ENCODE measurements at places on chromosomes 6 and 20.

GRCh38 chr6:26520850-26521599 lies 17.1 kb upstream of the HMGN4 start:
- peak; percentile 83 for DNase-seq

- no peak for DNase-seq
Measured at GRCh38 chr6:134168590-134169208, 116.3 kb upstream of the SLC2A12 start.

DNA sequence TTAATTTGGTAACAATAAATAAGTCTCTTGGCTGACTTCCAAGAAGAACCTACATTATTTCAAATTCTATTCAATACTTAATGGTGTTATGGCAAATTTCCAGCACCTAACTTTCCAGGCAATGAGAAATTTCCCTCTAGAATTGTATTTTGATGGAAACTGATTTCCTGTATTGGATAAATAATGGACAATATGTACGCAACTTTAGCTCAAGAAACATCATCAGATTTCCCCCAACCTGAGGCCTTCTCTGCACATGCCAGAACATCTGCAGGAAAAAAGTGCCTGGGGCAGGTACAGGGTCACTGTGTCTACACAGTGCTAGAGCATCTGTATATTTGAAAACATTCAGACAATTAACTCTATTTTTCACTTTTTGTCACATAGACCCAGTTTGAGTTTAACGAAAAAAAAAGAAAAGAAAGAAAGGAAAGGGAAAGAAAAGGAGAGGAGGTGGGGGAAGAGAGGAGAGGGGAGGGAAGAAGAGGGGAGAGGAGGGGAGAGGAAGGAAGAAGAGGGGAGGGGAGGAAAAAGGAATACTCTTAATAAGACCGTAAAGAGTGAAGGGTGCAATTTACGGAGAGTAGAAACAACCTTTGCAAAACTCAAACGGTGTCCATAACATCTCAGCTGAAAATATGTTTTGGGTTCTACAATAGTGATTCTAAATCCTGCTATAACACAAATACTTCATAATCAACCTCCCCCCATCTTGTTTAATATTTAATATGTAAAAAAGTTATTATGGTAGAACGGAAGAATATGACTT lies 130.0 kb downstream of the TSHZ2 start:
- DNase-seq, result no peak

- DNase-seq, result no peak
Measured at GRCh38 chr20:47561180-47561579, 59.5 kb downstream of the NCOA3 start.

GRCh38 chr20:38298768-38299288 lies 5.1 kb upstream of the BPI start:
- DNase-seq, result peak; percentile 49

- DNase-seq, result no peak
Measured at GRCh38 chr6:42295677-42296076, 78.0 kb upstream of the MRPS10 start.

DNA sequence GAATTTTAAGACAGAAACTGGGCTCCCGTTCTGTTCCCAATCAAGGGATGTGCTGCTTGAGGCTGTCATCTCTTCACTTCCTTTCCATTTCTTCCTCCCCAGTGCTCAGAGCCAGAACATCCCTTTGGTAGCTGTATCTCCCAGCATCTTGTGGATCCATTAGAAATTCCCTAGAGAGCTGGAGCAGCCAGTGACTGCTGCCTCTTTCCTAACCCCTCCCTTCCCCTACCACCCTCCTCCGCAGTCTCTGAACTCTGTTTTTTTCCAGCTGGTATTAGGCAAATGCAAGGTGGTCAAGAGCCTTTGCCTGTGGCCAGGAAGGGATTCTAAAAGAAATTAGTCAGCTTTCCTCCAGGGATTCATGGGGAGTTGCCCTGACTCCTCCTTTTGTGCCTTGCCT lies 208.0 kb downstream of the EYA2 start:
- no peak for DNase-seq

GRCh38 chr6:3749067-3749841 lies 2.3 kb downstream of the PXDC1 start:
- no peak for DNase-seq

DNA sequence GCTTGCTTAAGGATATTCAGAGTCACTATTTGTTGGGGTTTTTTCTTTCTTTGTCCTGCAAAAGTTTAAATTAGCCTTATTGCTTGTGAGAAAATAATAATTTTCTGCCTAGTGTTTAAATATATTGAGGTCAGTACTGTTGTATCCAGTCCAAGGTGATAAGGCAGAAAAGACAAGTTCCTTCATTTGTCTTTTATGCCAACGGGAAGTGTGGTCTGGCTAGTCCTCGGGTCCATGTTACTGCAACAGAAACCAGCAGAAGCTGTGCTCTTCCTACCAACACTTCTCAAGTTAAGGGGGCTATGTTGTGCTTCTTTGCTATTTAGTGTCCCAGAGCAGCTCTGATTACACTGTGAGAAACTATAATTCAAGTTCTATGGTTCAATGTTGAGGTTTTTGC lies 301.1 kb downstream of the TBC1D7 start:
- DNase-seq, result no peak

DNA sequence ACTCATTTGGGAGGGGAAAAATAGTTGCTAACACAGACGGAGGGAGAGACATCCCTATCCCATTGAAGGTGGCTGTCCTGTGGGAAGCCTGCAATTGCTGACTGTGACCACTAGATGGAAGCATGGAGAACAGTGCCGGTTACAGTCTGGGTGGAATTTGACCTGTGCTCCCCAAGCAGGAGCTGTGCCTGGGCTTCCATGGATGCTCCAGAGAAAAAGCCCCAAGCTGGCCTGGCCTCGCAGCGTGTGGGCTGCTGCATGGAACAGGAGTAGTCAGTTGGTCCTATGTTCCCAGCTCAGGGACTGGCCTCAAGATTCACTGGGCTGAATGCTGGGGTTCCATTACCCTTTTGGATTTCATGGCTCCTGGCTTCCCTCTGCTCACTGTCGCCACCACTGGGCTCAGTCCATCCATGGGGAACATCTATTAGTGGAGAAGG lies 116.3 kb upstream of the CHD6 start:
- DNase-seq, result no peak

DNA sequence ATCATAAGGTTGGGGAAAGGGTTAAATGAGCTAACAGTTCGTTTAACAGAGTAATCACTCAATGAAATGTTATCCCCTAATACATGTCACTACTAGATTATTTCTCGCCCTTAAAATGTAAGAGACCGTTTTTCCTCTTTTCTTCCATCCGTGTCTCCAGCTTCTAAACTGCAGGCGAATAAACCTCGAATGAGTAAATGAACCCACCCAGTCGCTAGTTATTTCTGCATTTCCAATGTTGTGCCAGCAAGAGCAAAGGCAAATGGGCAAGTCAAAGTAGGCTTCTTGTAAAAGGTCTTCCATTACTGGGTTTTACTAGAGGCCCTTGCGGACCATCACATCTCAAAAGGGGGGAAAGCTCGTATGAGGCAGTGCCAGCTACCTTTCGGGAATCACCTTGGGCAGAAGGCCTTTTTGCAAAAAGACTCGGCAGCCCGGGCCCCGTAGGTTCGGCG lies 400 bp upstream of the SMAP1 start:
- DNase-seq, result no peak

DNA sequence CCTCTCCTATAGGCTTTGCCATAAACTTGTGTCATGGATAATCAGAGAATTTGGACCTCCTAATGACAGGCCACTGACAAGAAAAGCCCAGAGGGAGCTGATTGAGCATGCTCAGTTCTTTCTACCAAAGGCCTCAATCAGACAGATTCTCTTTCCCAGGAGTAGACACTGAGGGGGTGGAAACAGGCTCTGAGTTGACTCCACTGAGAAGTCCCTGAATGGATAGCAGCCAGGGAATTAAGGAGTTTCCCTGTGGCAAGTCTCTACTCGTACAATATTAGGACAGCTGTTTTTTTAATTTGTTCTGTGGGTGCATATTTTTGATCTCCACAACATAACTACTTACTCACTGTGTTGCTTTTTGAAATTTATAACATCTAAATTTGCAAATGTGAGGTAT lies 63.3 kb downstream of the SLC16A10 start:
- DNase-seq, result no peak

DNA sequence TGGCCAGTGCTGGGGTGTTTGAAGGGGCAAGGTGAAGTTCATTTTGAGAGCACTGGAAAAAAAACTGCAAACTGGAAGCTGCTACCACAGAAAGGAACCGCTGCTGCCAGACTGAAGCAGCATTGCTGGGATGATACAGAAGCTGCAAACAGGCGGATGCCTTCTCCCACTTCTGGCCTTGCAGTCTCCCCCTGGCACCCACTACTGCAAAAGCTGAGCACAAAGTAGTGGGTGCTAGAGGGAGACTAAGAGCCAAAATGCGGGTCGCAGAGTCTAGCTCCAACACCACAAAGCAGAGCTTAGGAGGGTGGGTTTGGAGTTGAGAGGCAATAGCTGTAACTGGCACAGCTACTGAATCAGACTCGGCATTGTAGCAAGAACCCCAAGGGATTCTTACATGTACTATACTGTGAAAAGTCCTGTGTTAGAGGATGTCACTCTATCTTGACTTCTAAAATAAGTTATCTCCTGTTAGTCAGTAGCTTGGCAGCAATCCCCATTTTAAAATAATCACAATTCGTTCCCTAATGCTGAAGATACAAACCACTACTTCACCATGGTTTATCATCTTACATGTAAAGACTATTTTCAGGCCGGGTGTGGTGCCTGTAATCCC lies 44.0 kb upstream of the COL21A1 start:
- no peak for DNase-seq

DNA sequence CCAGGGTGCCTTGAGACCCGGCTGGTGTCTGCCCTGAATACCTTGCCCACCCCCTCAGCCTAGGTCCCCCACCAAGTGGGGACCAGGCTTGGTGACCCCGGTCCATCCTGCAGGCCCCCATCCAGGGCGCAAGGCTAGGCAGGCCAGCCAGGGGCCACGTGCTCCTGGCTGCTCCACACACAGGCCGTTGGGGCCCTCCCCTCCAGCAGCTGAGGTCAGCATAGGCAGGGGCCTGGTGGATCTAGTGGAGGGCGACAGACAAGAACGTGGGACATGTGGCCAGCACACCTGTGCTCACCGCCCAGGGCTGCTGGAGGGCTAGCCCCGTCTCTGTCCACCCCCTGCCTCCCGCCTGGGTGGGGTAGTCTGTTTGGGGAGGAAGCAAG lies 7.5 kb upstream of the HRH3 start:
- DNase-seq, result no peak

- DNase-seq, result no peak
Measured at GRCh38 chr6:132708771-132709170, 5.1 kb downstream of the VNN1 start.

GRCh38 chr6:23584134-23584763 lies 541.8 kb upstream of the NRSN1 start:
- no peak for DNase-seq

GRCh38 chr6:158559895-158560835 lies at the start of gene TMEM181:
Gene TMEM181 (plus strand): TSS chr6:158560091. CDS start chr6:158560225, 134 bp downstream.
- no peak for DNase-seq

- no peak for DNase-seq
Measured at GRCh38 chr6:133206942-133207341, 34.2 kb upstream of the EYA4 start.

- DNase-seq, result no peak
Measured at GRCh38 chr20:20754714-20755113, 42.3 kb upstream of the RALGAPA2 start.

- DNase-seq, result no peak
Measured at GRCh38 chr6:17470202-17470937, 77.0 kb downstream of the CAP2 start.

GRCh38 chr6:16174416-16175078 lies 45.7 kb downstream of the MYLIP start:
- DNase-seq, result no peak

DNA sequence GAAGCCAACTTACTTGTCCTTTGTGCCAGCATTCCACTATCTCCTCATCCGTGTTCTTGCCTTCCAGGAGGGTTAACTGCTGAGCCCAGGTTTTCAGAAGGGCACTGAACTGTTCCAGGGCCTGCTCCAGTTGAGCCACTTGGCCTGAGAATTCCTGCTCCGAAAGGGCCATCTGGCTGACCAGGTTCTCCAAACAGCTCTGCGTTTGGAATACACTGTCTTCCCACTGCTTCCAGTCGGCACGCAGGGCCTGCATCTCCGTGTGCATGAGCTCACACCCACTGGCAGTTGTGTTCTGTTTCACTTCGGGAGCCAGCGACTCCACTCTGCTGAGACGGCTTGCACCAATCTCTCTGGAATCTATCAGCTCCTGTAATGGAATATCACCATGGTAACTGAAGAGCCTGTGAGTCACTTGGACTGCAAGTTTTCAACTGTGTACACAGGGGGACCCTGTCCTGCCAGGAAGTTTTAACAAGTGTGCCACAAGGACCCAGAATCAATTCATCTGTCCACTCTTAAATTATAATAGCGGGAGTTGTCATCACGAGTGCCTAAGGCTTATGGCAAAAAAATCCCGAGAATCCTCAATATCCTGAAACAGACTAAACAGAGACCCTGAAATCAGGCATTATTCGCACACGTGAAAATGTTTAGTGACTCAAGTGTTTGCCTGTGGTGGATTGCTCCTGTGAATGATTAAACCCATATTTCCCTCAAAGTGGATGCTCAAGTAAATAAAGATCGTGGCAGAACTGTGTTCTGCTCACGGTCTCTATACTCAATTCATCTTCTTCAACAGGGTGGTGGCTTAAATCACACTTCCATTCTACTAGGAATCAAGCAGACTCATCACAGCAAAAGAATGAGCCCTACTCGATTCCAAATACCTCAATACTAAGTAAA lies 255.9 kb downstream of the SYNE1 start:
- peak; percentile 86 for DNase-seq

GRCh38 chr6:355373-356208 lies 36.0 kb upstream of the IRF4 start:
- no peak for DNase-seq

- DNase-seq, result no peak
Measured at GRCh38 chr6:116434056-116434725, 27.0 kb upstream of the CALHM6 start.

DNA sequence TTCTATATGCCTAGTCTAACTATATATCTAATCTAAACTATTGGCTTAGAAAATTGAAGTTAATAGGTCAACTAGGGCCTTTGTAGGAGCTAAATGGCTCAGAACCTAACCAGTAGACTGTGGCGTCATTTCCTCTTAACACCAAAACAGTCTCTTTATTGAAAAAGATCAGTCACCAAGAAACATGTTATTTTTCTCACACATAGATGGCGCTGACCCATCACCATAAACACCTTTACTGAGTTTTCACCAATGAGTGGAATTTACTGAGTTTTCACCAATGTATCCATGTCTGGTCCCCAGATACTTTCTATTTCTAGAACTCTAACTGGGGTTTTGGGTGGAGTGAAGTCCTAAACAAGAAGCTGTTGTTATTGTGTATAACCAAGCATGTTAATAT lies 636.0 kb downstream of the BCKDHB start:
- no peak for DNase-seq

Measured in urinary bladder (tissue), 4 donors.